ENCODE measurements at places on chromosomes 5 and 9.

DNA sequence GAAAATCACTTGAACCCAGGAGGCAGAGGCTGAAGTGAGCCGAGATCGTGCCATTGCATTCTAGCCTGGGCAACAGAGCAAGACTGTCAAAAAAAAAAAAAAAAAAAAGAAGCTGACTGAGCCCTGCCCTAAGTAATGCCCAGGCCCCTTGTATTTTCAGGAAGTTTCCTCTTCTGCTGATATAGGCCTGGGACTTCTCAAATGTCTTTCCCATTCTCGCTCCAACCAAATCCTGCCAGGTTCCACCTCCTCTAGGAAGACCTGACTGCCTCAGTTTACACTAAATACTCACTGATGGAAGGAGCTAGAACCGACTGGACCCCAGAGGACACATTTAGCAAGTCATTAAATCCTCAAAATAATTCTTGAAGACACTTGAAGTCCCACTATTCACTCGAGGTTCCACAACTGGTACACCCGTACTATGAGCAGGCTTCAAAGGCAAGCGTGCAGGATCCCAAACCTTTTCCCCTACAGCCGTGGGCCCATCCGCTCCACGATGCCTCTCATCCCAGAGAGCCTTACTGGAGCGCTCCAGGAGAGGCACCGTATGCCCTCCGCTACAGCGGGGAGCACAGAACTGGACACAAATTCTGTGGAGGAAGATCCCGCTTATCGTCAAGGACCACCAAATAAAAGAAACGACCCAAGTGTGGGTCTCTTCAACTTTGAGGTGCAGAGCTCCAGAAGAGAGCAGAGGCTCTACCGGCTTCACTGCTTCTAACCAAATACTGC lies 676 bp downstream of the NOL6 start:
- peak; percentile 17 for DNase-seq

- DNase-seq = no peak
Observed at GRCh38 chr5:107652839-107653607, 17.7 kb downstream of the EFNA5 start.

- no peak for DNase-seq
Observed at GRCh38 chr9:87567571-87567970, 69.9 kb downstream of the DAPK1 start.

DNA sequence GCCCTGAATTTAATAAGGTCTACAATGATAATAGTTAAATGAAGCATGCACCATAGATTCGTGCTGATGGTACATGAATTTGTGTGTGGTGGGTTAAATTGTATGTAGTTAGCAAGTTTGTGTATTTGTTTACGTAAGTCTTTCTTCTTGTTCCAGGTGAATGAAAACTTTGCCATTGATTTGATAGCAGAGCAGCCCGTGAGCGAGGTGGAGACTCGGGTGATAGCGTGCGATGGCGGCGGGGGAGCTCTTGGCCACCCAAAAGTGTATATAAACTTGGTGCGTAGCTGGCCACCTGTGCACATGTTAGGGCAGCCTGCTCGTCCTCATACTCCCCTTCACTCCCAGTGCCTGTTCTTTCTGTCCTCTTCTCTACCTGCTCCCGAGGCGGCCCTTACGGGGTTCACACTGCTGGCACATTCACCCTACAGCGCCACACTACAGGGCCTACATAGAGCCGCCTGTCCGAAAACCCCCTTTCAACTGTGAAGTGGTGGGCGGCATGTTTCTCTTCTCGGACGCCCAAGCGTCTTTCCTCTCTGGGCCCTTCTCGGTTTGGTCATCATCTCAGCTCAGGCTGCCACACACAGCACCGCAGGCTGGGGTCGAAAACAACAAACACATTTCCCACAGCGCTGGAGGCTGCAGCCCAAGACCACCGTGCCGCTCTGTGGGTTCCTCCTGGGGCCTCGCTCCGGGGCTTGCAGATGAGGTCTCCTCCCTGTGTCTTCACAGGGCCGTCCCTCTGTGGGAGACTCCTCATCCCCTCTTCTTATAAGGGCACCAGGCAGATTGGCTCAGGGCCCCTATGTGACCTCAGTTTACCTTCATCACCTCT lies 13.2 kb downstream of the NDUFS6 start:
- no peak for DNase-seq
